Stimulated activated CD8-positive, alpha-beta memory T cell treated with anti-CD3 and anti-CD28 coated beads, Interleukin-12 subunit alpha, Interleukin-12 subunit beta, amount 100 ng/mL, for 1 hour (primary cell): ENCODE measurements at places on chromosomes 2 and 18.

GRCh38 chr18:63477968-63478367 is 1.2 kb downstream of the SERPINB5 start:
- no peak for DNase-seq

DNA sequence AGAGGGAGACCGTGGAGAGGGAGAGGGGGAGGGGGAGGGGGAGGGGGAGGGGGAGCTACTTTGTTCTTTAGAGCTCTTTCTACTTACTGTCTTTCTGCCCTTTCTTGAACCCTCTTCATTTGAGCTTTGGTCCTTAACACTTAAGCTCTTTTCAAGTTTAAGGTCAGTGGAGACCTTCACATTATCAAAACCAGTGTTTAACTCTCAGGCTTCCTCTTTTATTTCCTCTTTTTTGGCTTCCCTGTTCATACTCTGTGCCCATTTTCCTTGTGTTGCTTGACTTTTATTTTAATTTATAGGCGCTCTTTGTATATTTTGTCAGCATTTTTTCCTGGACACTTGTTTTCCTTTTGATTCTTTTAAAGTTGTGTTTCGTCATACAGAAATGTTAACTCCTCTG is 37.1 kb downstream of the ACSL3 start:
- no peak for DNase-seq

DNA sequence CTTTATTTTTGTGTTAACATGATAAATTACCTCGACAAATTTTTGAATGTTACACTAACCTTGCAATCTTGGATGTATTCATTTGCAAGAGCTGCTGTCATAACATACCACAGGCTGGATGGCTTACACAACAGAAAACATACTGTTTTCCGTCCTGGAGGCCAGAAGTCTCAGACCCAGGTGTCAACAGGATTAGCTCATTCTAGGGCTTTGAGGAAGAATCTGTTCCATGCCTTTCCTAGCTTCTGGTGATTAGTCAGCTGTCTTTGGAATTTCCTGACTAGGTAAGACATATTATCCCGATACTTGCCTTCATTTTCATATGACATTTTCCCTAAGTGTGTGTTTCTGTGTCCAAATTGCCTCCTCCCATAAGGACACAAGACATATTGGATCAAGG is 188.6 kb upstream of the CDH19 start:
- no peak for DNase-seq

GRCh38 chr2:44952806-44953498 is 11.4 kb downstream of the SIX3 start:
- no peak for DNase-seq

GRCh38 chr2:70959851-70960832 is 18.3 kb upstream of the ANKRD53 start:
- DNase-seq, result no peak

DNA sequence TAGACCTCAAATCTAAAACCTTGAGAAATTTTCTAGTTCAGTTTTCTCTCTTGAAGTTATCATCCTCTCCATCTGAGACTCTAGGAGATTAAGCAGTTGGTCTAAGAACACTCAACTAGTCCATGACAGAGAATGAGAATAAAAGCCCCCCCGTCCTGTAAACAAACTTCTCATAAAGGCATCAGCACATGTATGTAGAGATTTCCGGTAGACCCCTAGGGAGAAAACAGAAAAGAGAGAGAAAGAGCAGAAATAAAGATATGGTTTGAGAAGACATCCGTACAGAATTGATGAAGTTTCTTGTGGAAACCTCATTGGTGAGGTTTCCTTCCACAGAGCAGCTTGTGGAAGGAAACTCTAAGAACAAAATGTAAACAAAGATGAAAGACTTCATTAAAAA is 3.2 kb upstream of the GPR155 start:
- DNase-seq, result no peak

DNA sequence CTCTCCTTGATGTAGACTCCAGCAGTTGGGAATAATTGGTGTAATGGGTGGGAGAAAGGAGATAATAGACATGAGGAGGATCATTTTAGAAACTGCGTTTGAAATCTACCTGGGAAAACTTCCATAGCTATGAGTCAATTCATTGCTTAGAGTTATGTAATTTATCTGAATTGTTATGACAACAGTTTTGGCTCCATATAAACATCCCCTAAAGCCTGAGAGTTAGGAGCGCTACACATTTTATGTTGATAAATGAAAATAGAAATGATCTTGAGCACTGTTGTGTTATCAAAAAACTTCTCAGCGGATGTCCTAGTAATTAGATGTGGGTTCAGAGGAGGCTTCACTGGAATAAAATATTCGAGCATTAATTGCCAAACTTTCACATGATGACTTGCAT is 573.4 kb downstream of the TSN start:
- DNase-seq, result no peak

- DNase-seq, result no peak
Measured at GRCh38 chr2:161238560-161239325, 69.5 kb upstream of the PSMD14 start.

DNA sequence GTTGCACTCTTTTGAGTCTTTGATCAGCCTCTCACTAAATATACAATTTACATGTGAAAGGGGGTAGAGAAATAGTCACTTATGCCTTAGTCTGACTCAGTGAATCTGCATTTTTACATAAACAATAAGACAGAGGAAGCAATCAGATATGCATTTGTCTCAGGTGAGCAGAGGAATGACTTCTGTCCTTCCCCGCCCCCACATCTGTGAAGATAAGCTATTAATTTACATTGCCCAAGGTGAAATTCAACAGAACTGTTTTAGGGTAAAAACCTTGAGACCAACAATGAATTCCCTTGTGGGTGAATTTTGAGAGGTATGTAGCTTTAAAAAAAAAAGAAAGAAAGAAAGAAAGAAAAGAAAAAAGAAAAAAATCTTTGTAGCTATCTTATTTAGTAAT is 1302.9 kb upstream of the ACVR2A start:
- DNase-seq, result no peak

GRCh38 chr2:76713312-76713711 is 808.9 kb downstream of the LRRTM4 start:
- DNase-seq, result no peak

DNA sequence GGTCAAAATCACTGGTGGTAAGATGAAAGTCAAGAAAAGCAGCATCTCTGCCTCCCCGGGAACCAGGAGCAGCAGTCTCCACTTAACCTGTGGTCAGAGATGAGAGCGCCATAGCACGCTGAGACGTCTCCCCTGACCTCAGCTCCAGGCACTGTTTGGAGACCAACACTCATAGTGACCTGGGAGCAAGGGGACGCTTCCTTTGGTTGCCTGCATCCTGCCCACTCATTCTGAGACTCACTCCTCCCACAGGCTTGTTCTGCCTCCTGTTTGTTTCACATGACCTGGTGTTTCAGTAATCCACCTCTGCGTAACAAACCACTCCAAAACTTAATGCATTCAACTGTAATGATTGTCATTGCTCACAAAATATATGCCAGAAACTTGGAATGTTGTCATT is 139.3 kb downstream of the ACOXL start:
- no peak for DNase-seq

DNA sequence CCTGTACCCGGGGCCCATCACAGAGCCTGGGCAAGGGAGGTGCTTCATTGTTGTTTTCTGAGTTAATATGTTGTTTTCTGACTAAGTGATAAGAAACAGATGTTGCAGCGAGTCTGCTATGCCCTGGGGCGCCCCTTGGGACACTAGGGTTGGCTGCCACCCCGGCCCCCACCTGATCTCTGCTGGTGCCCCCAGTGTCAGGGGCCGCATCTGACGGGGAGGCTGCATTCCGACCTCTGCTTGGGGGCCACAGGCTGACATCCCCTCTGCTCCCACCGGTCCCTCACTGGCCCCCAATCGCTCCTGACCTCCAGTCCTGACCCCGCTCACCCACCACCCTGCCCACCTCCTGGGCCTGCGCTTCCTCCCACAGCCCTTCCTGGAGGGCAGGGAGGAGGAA is 65.9 kb downstream of the LONRF2 start:
- no peak for DNase-seq

GRCh38 chr2:54336136-54336976 is 80.3 kb upstream of the TSPYL6 start:
- no peak for DNase-seq

GRCh38 chr2:120439637-120440384 is 93.9 kb downstream of the INHBB start:
- no peak for DNase-seq

DNA sequence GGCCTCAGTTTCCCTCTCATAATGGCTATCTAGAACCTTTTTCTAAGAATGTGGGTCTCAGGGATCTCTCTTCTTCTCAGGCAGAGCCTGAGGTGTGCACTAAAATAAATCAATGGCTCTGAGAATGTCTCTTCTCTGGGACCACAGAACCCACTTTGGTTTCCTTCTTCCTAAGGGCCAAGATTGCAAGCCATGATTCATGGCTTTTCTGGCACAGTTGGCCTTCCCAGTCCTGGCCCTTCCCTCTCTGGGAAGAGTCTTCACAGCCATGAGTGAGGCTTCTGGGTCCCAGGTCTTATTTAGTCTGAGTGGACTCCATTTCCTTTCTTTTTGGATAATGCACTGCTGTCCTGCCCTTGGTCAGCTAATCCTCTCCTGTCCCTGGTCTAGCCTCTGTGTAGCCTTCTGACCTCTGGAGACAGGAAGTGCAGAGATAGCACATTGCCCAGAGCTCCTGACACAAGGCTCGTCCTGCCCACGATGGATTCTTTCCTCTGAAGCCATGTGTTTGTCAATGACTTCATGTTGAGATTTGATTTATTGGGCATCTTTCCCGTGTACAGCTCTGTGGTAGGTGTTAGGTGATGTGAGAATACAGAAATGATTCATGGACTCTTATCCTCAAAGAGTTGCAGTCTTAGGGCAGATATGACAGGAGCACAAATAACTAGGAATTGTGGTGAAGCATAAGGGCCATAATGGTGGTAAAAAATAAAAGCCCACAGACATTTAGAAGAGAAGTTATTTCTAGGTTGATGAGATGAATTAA is 245.0 kb downstream of the CLIP4 start:
- DNase-seq, result no peak
